T-cell (primary cell): ENCODE measurements at places on chromosomes 6 and 20. TPM values are rescaled to one million over a fixed set of nuclear protein-coding genes. Genes with fewer than 3 reads are reported as not detected.

Gene MAPK13
- 45.6 TPM for total RNA-seq

DNA sequence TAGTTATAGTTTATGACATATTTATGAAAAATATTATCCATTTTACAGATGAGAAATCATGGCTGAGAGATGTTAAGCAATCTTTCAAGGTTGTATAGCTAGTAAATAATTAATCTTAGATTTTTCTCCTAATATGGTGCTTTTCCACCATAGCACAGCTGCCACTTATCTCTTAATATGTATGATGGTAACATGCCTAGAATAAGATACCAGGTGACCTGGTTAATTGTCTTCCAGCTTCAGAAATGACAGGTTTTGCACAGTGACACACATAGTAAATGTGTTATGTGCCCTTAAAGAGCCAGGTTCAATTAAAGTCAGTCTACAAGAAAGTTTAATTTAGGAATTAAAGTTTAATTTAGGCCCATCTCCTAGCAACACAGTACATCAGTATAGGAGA lies 14.8 kb downstream of the TUBB2A start:
- no peak for DNase-seq

Gene PAQR8
- total RNA-seq, result 12.0 TPM

DNA sequence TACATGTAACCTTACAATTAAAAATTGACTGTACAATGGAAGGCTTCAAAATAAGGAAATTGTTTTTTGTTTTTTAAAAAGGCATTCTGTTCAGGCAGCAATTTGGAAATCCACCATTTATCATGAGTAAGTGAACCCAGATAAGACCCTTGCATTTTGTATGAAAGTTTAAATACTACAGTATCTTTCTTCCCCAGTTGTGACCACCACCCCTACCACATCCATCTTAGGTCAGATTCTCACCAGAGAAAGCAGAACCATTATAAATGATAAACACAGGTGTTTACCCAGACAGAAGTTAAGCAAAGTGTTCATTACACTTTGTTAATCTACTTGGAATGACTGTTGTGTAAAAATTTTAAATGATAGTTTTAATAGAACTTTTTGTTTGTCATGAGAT lies 20.2 kb downstream of the SENP6 start:
- no peak for DNase-seq

Gene PRL
- total RNA-seq, result 0.82 TPM

Gene XPO5
- 50.4 TPM for total RNA-seq

Gene CD40
- 6.0 TPM for total RNA-seq

DNA sequence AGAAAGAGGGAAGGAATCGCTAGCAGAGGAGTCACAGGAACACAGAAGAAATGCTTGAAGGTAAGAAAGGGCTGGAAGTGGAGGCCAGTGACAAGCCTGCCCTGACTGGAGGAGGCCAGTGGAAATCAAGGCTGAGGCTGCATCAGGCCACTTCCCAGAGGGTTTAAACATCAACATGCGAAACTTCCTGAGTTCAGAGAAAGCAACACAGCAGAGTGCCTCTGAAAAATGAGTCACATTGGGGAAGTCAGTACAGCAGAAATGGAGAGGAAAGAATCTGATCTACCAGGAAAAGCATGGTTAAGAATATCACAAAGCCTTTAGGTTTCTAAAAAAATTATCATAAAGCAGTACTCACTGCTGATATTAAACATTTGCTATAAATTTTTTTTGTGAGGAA lies 23.3 kb downstream of the NAPB start:
- DNase-seq, result no peak

- no peak for DNase-seq
Observed at GRCh38 chr20:47503685-47504084, 2.0 kb downstream of the NCOA3 start.

Gene WFDC10B
- not detected for total RNA-seq
